ENCODE measurements at places on chromosomes 16 and 17. TPM values are rescaled to one million over a fixed set of nuclear protein-coding genes. Genes with fewer than 3 reads are reported as not detected.

- DNase-seq = no peak
- H3K27ac ChIP-seq = no peak overlapping the region
- no peak overlapping the region for H3K4me3 ChIP-seq
- peaks cover 21% of the 10 kb centered on the region for H3K27me3 ChIP-seq
- no peaks in the 10 kb centered on the region for H3K4me1 ChIP-seq
Measured at GRCh38 chr16:9447195-9447551, 355.7 kb downstream of the HAPSTR1 start.

CES5A gene
- total RNA-seq = not detected

DNA sequence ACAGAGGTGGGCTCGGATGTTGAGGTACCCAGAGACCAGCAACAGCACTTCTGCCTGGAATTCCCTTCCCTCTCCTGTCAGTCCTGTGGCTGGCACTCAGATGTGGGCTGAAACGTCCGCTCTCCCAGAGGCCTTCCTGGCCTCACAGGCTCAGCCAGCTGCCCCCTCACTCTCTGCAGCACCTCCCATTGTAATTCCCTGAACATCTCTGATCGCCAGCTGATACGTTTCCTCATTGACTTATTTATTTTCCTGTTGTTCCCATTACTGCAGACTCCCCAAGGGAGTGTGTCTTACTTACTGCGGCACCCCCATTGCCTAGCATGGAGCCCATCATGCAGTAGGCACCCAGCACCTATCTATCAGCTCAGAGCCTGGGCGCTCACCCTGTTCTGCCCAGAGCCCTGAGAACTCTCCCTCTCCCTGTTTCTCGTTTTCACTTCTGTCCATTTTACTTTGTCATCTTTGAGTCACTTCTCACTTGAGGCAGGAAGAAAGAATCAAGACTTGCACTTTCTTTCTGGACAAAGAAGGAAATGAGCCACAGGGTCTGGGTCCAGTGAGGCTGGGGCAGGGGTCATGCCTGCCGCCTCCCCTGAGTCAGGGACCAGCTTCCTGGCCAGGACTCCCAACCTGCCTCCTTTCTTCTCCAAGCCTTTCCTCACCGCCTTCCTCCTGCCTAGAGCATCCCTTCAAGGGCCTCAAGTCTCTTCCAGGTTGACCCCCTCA, 10.2 kb downstream of the CDH5 start:
- H3K36me3 ChIP-seq = peaks cover 5% of the 10 kb centered on the region
- no peak for DNase-seq
- H3K4me1 ChIP-seq = peaks cover 17% of the 10 kb centered on the region

DNAJC7 gene
- 88.7 TPM for total RNA-seq

HP gene
- not detected for total RNA-seq

DNA sequence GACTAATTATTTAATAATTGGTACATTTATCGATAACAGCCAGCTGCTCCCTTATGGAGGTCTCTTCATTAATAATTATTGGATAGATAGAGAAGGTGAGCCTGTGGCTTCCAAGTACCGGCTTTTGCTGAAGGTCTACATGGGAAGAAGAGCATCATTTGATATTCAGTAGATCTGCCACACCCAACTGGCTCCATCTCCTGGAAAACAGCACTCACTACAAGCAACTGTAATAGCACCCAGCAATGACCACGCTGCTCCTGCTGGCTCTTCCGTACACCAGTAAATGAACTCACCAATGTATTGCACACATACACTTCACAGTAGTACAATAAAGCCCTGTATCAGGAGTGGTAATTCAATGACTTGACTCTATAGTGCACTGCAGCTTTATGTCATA, 19.5 kb downstream of the MARVELD3 start:
- no peak for DNase-seq
- no peaks in the 10 kb centered on the region for H3K4me1 ChIP-seq
- no peak overlapping the region for H3K27ac ChIP-seq
- no peaks in the 10 kb centered on the region for H3K27me3 ChIP-seq
- peaks cover 23% of the 10 kb centered on the region for H3K36me3 ChIP-seq

DNA sequence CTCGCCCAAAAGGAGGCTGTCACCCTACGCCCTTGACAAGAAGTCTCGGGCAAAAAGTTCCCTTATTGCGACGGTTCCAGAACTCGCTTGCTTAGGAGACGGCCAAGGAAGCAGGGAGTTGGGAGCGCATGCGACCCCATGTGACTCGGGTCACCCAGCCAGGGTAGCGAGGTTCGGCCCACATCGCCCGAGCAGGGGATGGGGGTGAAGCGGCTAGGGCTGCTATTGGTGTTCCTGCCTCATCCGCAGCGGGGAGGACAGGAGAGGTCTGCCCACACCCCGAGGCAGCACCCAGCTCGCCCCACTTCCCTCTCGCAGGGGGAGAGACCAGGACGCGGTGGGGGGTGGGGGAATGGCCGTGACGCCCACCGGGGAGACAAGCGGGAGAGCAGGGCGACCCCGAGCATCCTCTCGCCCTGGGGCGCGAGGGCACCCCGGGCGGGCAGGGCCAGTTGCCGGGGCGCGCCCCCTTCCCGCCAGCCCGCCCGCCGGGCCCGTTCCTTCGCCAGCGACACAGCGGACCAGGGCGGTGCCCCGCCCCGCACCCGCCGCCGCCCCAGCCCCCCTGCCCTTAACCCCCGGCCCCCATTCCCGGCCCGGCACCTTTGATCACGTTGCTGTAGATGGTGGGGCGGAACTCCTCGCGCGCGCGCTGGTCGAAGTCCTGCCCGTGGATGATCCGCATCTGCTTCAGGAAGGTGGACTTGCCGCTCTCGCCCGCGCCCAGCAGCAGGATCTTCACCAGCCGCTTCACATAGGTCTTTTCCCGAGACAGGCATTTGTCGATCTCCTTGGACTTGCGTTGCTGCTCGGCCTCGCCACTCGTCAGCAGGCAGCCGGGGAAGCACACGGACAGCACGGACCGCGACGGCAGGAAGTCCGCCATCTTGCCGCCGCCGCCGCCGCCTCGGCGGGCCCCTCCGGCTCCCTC, 567 bp downstream of the GNA13 start:
- peak overlapping the region; percentile 98 for H3K27ac ChIP-seq
- peak; percentile 69 for DNase-seq
- peaks cover 33% of the 10 kb centered on the region for H3K4me1 ChIP-seq
- H3K36me3 ChIP-seq = peaks cover 18% of the 10 kb centered on the region
- peak overlapping the region; percentile 99 for H3K4me3 ChIP-seq

CREBBP gene
- total RNA-seq = 93.6 TPM

- no peak for DNase-seq
- no peaks in the 10 kb centered on the region for H3K36me3 ChIP-seq
- no peaks in the 10 kb centered on the region for H3K27me3 ChIP-seq
- no peaks in the 10 kb centered on the region for H3K4me1 ChIP-seq
Measured at GRCh38 chr16:52755396-52755795, 208.5 kb upstream of the TOX3 start.

Data from type B pancreatic cell (in vitro differentiated cells).